ENCODE measurements at places on chromosomes 5 and 9.

DNA sequence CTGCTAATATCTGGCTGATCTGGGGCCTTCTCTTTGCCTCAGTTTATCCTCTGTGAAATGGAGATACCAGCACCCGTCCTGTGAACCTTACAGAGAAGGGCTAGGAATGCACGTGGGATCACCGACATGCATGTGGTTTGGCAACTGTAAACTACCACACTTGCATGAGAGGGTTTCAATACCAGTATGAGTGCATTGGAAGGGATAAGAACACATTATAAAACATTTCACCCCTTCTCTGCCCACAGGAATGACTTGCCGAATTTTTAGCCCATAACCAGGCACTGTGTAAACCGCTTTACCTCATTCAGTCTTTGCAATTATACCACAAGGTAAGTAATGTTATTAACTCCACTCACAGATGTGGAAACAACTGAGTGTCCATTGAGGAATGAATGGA is 8.9 kb upstream of the RAB14 start:
- no peak for DNase-seq

- no peak for DNase-seq
Measured at GRCh38 chr9:127942216-127943010, 4.8 kb upstream of the DPM2 start.

GRCh38 chr9:130927338-130927737 is 11.7 kb downstream of the FIBCD1 start:
- no peak for DNase-seq

- no peak for DNase-seq
Measured at GRCh38 chr5:96175090-96175489, 213.4 kb upstream of the ELL2 start.

DNA sequence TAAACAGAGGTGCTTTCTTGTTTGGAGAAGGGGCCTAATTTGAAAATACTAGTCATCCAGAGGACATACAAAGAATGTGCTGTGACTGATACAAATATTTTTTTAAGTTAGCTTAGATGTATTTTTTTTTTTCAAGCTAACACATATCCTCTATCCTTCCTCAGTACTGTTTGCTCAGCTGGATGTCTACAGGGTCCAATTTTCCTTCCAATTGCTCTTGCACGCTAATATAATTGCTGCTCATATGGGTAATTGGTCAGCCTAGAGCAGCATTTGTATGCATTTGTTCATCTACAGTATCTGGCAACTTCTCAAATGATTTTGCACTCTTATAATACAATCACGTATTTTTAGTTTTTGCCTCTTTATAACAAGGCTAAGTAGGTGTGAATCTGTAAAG is 84.7 kb downstream of the ZDHHC21 start:
- no peak for DNase-seq

DNA sequence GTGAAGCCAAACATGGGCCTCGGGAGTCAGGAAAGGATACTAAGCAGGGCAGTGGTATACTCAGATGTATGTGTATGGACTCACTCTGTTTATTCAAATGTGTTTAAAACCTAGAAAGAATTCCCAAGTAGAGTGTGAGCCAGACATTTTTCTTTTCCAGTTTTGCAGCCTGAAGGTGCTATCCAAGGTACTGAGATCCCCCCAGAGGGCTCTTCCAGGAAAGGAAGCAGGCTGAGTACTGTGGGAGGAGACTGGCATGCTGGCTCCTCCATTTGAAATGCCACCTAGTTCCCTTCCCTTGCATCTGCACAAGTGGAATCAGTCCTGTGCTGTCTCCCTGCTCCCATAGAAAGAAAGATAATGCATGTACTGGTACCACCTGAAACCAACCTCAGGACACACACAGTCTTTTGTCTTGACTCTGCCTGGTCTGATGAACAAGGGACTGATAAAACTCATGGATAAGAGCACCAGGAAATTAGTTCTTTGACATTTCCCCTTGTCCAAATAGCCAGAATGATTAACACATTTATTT is 85.9 kb downstream of the HRH2 start:
- DNase-seq, result no peak

DNA sequence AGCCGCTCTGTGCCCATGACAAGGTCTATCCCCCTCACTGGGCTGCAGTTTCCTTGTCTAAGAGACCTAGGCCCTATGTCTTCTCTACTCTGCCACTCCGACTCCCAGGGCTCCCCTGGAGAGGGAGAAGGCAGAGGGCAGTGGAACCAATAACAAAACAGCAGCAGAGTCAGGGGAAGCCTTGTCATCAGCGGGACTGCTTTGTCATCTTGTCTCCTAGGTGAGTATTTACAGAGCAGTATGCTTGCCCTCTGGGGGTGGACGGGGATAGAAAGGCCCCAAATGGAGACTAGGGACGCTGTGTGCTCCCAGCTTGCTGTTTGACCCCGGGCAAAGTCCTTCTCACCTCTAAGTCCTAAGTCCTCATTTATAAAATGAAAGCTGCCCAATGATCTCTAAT is 318.5 kb downstream of the CDK5RAP2 start:
- DNase-seq, result no peak
